ENCODE measurements at places on chromosomes 11 and 22.
A peak's percentile ranks its signal among the peaks of the same experiment; 100 is the strongest.

DNA sequence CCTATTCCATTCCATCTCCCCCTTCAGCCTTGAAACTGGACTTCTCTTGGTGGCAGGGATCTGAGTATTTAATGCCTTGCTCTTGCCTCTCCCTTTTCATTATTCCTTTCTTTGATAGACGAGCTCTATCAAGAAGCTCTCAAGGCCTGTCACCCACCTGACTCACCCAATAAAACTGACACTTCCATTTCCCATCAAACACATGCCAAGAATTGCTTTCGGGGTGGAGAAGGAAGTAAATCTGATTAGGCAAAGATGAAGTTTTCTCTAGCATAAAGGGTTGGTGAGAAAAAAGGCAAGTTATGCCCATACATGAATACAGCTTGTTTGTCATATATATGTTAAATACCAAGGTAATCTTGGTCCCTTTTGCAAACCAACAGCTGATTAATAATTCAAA, 34.9 kb upstream of the MYEOV start:
- DNase-seq, result no peak

DNA sequence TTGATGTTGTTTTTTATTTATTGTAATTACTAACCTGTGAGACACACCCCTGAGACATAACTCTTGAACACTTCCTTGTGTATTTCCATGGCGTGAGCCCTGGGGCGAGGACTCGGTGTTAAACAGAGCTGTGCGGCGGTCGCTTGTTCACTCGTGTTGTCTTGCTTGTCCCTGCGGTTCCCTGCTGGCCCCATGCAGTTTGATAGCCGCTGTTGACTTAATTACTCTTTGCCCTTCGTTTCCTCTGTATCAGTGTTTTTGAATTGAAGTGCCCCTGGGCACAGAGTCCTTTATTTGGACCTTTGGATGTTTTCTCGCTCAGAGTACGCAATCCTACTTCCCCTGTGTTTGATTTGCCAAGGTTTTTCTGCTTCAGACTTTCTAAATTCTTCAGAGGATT, 52.7 kb downstream of the TBC1D22A start:
- no peak for DNase-seq

DNA sequence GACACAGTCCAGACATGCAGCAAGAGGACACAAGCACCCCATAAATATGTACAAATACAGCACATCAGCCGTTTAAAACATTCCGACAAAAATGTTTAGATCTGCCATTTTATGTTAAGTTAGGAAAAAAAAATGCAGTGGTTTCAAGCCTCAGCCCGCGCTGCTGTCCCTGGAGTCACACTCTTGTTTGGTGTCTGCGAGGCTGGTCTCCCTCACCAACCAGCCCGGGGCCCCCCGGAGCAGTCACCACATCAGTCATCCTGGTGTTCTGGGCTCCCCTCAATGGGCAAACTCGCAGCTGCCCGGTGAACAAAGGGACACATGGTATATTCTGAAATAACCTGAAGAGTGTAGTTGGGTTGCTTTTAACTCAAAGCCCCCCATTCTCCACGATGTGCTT, 1022.2 kb downstream of the BRD1 start:
- DNase-seq, result no peak

DNA sequence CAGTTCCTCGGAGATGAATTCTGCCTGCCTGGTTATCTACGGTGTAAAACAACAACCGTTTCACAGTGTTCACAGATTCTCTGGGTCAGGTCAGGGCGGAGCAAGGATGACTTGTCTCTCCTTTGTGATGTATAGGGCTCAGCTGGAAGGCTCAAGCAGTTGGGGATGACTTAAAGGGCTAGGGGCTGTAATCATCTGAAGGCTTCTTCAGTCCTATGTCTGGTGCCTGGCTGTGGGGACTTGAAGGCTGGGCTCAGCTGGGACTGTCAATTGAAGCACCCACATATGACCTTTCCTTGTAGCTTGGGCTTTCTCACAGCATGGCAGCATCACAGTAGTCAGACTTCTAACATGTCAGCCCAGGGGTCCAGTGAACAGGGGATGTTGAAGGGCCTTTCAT, 29.3 kb downstream of the EIF3F start:
- no peak for DNase-seq

- no peak for DNase-seq
Observed at GRCh38 chr11:68379206-68379605, 66.8 kb downstream of the LRP5 start.

- no peak for DNase-seq
Observed at GRCh38 chr22:42721045-42721434, 370 bp upstream of the A4GALT start.

DNA sequence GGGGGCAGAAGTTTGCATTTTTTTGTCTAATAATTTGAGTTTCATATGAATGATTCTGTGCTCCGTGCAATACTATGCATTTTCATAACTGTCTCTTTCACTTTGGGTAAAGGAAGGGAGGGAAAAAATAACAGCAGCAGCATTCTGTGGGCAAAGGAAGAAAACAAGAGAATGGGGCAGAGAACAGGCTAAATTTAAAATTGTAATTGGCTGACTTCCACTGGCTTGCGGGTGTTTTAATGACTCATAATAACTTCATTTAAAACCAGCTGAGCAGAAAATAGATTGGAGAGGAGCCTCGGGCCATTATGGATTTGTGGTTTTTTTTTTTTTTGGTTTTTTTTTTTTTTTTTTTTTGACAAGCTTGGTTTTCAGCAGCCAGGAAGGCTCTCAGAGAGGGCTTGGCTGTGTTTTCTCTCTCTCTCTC, 107.4 kb downstream of the ZBTB16 start:
- no peak for DNase-seq

DNA sequence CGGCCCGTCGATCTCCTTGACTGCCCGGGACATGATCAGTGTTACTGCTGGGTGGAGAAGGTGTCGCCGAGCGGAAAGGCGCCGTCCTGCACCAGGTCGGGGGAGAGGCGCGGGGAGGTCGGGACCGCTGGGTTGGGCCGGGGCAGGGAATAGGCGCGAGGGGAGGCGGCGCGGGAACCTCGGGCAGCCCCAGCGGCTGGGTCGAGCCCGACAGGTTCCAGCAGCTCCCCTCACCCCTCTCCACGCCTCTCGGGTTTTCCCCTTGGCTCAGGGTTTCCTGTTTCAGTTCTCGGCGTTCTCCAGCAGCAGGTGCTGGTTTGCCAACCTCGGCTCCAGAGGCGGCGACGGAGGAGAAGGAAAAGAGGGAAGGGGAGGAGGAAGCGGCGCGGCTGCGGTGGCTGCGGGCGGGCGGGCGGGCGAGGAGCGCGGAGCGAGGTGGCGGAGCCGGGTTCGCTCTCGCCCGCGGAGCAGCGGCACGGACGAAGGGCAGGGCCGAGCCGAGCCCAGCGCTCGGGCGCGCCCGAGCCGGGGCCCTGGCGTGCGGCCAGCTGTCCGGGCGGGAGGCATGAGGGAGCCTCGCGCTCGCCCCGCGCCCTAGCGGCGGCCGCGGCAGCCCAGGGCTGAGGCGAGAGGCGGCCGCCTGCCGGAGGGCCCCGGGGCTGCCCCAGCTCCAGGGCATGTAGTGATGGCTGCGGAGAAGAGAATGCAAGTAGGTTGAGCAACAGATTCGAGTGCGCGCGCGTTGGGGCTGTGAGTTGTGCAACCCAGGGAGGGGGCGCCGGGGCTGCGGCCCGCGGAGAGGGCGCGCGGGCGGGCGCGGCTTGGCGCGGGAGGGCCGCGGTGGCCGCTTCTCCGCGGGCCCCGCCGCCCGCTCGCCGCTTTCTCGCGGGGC, at the start of gene ZC3H12C:
Gene ZC3H12C, plus strand, starts transcription at position 878 of the 892 bp plus-strand sequence. CDS start 20 bp downstream, outside the sequence.
- DNase-seq, result peak; percentile 25

DNA sequence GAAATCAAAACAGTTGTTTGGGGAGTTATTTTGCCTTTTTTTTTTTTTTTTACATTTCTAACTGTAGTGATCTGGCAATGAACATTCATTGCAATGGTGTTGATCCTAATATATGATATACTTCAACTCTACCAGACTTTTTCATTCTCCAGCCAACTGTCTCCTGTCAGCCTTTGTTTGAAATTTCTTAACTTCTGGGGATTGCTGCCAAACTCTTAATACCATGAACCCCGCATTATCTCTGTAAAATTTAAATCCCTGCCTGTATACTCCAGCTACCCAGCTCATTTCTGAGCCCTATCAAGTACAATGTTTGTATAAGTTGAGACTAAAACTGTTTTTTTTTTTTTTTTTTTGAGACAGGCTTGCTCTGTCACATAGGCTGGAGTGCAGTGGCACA, 280.7 kb downstream of the TTC28 start:
- DNase-seq, result no peak

- DNase-seq, result no peak
Observed at GRCh38 chr11:114066046-114066648, 6.6 kb downstream of the ZBTB16 start.

- DNase-seq, result no peak
Observed at GRCh38 chr22:48121984-48122383, 1359.5 kb downstream of the TBC1D22A start.

DNA sequence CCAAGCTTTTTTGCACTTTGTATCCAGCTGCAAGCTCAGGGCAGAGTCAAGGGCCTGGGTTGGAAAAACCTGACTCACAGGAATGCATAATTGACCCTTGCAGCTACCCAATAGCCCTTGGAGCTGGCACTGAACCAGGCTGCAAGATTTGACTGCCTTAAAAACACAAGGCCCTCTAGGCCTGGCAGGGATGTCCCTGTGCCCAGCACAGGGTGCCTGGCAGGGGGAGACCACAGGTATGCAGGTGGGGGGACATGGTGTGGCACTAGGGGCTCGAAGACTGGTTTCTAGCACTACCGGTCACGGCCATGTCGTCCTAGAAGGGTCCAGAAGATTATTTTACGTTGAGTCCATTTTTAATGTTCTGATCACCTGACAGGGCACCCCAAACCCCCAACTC, 30.2 kb downstream of the SBF1 start:
- no peak for DNase-seq

GRCh38 chr22:30627471-30627870, 8.1 kb upstream of the SLC35E4 start:
- DNase-seq, result no peak

GRCh38 chr22:49257551-49257961, 570.1 kb downstream of the BRD1 start:
- DNase-seq, result no peak

DNA sequence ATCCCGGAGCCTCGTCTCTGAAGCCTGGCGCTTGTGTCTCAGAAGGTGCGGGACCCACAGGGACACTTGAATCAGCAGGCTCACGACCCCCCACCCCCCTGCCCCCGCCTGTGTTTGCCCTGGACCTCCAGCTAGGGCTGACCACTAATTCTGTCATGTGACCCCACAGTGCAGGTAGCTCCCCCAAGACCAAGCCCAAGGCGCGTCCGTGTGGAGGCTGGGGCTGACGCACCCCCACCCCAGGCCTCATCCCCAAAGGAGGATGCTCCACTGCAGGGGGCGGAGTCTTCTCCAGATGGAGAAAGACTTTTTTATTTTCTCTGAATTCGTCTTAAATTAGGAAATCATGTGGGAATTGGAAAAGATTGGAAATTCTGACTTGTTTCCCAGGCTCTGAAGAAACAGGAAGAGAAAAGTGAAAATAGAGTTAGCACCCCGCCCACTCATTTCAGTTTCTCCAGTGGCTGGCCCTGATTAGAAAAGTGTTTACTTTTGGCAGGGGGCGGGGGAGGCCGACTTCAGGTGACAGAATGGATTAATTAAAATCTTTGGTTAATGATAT, 1.0 kb upstream of the RELA start:
- peak; percentile 52 for DNase-seq

DNA sequence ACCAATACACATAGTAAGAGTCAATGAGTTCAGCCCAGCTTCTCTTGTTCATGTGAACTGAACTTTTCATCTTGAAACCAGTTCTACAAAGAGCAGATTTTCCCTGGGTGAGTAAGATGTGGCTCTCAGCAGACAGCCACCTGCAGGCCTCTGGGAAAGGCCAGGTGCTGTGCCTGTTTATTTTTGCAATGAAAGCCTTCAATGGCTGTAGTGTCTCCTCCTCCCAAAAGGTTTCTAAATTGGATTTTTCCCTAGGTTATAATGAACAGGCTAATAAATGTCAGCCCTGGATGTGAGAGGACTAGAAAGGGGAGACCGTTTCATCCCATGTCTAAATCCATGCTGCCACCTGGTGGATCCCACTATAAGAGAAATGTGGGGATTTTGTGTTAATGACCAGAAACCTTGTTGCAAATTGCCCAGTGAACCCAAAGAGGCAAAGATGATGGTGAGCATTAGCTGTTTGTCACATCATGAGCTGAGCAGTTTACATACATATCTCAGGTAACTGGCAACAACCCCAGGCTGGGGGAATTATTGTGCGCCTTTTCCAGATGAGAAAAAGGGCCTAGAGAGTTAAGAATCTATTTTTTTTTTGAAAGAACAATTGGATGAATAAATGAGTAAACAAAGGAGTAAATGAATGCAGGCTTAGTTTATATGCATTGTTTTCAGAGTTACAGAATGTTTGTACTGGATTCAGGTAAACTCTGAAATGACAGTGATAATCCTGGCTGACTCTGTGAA, 12.7 kb downstream of the C11orf91 start:
- DNase-seq, result no peak

- DNase-seq, result no peak
Observed at GRCh38 chr11:72349616-72350218, 84.6 kb downstream of the CLPB start.

DNA sequence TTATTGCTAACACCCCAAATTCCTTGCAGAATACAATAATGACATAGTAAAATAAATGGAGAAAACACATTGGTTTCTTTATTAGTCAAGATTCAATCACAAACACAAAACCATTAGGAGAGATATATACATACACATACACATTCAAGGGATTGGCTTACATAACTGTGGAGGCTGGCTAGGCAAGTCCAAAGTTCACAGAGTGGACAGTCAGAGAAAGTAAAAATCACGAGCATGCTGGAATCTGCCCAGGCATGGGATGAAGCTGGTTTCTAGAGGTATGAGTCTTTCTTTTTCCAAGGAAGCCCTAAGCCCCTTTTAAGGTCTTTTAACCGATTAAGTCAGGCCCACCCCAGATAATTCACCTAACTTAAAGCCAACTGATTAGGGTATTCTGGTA, 13.6 kb upstream of the OR56B1 start:
- DNase-seq, result no peak

- no peak for DNase-seq
Observed at GRCh38 chr11:96334219-96334618, 8.8 kb downstream of the MAML2 start.

GRCh38 chr11:127236776-127237175, 236.2 kb upstream of the KIRREL3 start:
- DNase-seq, result no peak

GRCh38 chr22:40911772-40912171, 39.4 kb upstream of the RBX1 start:
- no peak for DNase-seq

DNA sequence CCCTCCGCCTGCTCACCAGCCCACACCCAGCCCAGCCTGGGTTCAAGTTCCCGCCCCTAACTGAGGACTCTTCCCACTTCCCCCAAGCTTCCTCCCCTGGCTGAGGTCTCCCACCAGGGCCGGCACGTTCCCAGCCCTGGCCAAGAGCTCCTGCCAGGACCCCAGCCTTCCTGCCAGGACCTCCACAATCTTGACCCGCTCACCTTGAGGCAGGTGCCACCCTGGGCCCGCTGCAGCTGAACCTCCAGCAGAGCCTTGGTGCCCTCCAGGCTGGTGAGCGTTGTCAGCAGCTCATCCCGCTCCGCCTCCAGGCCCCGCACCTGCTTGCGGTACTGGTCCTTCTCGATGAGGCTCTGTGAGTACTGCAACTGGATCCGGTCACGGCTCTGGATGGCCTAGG, 13.2 kb downstream of the CARD10 start:
- no peak for DNase-seq

GRCh38 chr11:111974446-111974845, 37.3 kb downstream of the DIXDC1 start:
- DNase-seq, result no peak

GRCh38 chr22:23498811-23499798, 81.0 kb downstream of the IGLL1 start:
- no peak for DNase-seq

GRCh38 chr22:36339171-36340065, 48.3 kb downstream of the MYH9 start:
- DNase-seq, result no peak

All from stimulated activated CD4-positive, alpha-beta T cell treated with anti-CD3 and anti-CD28 coated beads, Interleukin-12 subunit alpha, Interleukin-12 subunit beta, amount 100 ng/mL, for 4 hours (primary cell).